ENCODE measurements at places on chromosomes 2 and 18. TPM values are rescaled to one million over a fixed set of nuclear protein-coding genes. Genes with fewer than 3 reads are reported as not detected.
A peak's percentile ranks its signal among the peaks of the same experiment; 100 is the strongest.

DNA sequence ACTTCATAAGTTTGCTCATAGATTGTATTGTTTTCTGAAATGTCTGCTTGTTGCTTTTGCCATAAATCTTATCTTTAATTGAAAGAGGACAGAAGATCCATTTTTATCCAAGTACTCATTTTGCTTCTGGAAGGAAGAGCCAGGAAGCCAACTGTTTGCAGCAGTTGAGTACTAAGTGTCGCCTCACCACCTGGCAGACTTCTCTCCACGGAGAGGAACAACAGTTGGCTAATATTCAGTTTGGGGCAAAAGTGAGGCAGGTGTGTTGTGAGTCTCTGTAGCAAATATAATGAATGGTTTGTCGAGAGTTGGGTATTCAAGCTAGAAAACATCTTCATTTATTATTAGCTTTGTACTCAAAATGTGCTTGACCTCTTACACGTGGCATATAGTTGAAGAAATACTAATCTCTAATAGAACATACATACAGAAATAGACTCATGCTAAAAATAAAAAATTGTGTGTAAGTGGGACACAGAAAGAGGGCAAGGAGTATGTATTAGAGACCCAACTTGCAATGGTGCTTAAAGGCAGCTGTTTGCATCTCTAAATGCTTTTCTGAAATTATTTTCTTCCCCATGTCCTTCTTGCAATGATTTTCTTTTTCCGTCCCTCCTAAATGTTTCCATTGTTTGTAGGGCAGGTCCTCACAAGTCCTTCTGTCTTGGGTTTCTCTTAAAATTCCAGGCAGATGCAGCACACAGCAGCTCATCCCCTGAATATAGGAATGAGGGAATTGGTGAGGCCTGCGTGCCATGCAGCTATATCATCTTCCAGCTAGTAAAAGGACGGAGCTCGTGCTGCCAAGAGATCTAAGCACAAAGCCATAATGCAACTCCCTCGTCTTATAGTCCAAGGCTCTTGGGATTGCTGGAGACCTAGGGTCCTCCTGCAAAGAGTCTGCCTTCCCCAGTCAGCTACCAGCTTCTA lies 44.8 kb upstream of the MAP3K20 start:
- DNase-seq: no peak

GRCh38 chr2:176854062-176854461 lies 358.5 kb upstream of the HNRNPA3 start:
- DNase-seq: no peak

Gene FNDC4
- 7.3 TPM for total RNA-seq

- DNase-seq: no peak
Observed at GRCh38 chr2:27335311-27335710, 12.4 kb upstream of the MPV17 start.

GRCh38 chr2:71277147-71277475 lies 50.2 kb upstream of the PAIP2B start:
- DNase-seq: no peak

DNA sequence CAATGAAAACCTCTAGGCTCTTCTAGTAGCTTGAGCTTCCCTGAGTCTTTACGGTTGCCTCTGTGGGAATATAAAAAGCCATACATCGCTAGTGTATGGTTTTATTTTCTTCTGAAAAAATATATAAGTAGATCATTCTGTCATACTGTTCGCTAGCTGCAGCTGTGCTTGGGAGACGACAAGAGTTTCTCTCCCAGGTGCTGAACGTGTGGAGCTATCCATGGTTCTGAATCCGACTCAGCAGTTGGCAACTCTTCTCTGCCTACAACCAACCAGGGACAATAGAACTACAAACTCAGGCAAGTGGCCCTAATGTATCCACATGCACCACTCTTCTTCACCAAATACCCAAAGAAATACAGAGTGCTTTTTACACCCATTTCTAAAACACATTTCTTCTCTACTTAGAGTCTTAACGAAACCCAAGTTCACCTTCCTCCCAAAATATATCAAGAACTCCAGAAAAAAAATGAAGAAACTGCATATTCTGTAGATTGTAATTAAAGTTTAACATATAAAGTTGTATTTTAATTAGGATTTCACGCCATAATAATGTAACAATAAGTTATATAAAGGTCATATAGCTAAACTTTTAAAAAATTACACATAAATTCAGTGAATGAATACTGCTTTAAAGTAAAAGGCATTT lies 2.2 kb upstream of the KCNH7 start:
- peak; percentile 49 for DNase-seq

Gene ECEL1
- not detected for total RNA-seq

DNA sequence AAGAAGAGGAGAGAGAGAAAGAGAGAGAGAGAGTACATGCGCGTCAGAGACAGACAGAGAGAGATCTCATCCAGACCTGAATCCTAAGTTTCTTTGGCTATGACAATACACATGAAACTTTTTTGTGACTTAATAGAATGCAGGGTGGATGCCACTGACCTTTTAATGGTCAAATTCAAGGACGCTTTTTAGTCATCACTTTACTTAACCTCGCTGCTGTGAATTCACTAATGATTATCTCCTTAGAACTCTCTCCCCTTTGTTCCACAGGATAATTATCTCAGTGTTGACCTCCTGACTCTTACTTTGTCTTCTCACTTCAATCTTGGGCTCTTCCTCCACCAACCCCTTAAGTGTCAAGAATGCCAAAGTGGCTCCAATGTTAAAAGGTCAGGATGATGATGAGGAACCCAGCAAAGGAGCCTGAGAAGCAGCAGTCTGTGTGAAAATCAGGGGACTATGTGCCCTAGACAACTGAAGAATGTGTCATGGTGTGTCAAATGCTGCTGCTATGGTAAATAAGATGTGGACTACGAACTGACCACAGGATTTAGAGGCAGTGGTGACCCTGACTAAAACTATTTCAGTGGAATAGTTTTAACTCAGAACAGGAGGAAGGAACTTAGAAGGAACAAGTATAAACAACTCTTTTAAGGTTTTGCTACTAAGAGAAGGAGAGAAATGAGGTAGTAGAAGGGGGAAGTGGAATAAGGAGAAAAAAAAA lies 382.1 kb downstream of the ZEB2 start:
- DNase-seq: no peak

- peak; percentile 95 for DNase-seq
Observed at GRCh38 chr2:224982910-224983711, 59.2 kb downstream of the DOCK10 start.

All from fibroblast of the aortic adventitia (primary cell).